Right cardiac atrium (tissue), 5 donors: ENCODE measurements at places on chromosomes 2 and 18.
A peak's percentile ranks its signal among the peaks of the same experiment; 100 is the strongest.

DNA sequence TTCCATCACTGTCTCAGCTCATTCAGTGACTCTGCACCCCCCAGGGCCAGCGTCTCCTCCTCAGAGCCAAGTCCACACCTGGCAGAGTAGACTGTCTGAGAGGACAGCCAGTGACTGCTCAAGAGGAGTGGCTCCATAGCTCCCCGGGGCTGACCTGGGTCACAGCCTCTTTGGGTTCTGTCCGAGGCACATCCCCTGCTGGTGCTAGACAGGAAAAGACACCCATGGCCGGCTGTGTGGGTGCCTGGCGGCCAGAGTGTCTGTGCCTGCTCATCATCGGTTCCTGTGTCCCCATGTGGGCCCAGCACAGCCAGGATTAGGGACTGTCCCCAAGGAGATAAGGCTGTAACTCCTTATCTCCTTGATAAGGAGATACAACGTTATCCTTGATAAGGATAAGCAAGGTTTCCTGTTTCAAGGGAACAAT, 3.5 kb upstream of the CROCC2 start:
- DNase-seq = peak; percentile 13

DNA sequence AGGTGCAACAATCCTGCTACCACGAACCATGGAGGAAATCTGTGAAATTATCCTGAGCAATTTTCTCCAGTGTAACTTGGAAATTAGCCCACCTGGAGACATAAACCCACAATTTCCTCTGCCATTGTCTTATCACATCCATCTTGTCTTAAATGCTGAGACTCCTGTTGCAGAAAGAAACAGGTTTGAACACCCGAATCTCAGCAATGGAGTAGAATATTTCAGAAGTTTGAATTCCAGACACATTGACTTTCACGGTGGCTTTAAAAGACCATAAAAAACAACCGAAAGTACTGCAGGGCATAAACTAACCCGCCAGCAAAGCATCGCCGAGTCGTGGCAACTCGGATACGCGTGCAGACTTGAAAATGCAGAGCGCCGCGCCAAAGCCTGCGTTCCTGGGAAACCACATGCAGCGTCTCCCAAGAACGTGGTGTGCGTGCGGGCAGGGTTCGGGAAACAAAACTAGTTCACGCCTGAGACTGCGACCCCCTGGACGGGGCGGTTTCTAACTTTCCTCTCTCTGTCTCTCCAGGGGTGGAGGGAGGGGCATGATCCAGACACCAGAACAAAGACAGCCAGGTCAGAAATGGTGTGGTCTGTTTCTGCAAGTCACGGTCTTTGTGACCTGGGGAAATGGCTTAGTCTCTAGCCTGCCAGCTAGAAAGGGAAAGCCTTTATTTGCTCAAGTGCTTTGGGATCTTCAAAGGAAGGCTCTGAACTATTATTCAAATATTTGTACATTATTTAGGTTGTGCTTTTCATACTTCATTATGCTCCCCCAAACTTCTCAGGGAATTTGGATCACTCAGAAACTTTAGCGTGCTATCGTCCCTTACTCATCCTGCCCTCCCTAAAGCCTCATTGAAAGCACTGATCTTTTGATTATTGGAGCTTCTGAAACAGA, 26.9 kb upstream of the KCTD1 start:
- DNase-seq = peak; percentile 53

DNA sequence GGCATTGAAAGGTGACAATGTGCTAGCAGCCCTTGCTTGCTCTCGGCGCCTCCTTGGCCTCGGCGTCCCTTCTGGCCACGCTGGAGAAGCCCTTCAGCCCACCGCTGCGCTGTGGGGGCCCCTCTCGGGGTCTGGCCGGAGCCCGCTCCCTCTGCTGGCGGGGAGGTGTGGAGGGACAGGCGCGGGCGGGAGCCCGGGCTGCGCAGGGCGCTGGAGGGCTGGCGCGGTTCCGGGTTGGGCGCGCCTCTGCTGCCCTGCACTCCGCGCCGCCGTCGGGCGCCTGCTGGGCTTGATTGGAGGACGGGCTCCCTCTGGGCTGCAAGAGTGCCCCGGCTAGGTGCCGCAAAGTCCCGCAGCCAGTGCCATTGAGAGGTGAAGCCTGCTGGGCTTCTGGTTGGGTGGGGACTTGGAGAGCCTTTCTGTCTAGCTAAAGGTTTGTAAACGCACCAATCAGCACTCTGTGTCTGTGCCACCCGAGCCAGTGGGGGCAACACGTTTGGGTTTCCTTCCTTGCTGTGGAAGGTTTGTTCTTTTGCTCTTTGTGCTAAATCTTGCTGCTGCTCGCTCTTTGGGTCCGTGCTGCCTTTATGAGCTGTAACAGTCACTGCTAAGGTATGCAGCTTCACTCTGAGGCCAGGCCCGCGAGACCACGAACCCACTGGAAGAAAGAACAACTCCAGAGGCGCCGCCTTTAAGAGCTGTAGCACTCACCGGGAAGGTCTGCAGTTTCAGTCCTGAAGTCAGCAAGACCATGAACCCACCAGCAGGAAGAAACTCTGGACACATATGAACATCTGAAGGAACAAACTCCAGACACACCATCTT, 14.8 kb upstream of the IMP4 start:
- no peak for DNase-seq

DNA sequence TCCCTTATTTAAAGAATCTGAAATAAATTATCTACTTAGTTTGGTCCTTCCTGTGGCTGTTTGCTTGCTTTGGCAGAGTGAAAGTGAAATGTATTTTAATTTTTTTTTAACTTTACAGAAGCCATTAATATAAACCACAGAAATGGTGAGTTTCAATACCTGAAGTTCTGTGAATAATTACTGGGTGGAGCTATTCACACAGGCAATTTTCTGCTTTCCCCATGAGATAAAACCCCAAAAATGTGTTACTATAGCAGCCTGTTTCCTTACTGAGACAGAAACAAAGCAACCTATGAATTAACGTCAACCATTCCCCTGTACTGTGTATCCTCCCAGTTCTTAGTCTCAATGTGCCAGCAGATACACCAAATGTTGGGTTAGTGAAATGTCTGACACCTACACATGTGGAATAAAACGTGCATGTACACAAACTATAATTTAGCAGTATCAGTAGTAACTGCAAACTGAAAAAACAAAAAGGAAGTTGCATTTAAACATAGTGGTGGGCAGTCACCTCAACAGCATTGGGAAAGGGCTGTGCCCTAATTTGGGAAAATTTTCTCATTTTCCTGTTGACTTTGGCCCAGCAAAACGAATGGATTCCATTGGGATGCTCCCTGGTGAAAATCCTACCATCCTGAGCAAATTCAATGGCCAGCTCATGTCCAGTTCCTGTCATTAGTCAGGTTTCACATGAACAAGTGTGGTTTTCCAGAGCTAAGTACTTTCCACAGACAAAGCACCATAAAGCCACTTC, 73.1 kb upstream of the RMDN2 start:
- DNase-seq = no peak

DNA sequence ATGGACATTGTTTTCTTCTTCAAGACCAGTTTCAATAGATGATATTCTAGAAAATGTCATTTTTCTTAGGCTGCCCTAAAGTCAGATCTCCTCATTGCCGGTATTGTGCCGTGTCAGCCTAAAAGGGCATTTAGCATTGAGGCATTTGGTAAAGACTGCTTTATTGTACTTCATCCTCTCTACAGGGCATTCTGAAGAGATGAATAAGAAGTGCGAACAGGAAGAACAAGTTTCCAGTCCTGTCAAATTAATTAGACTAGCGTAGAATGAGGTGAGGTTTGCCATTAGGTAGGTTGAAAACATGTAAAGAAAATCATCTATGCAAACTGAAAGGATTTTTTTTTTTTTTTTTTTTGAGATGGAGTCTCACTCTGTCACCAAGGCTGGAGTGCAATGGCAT, 60.6 kb downstream of the ETAA1 start:
- no peak for DNase-seq

GRCh38 chr2:9697909-9698308, 67.1 kb upstream of the YWHAQ start:
- DNase-seq = no peak

DNA sequence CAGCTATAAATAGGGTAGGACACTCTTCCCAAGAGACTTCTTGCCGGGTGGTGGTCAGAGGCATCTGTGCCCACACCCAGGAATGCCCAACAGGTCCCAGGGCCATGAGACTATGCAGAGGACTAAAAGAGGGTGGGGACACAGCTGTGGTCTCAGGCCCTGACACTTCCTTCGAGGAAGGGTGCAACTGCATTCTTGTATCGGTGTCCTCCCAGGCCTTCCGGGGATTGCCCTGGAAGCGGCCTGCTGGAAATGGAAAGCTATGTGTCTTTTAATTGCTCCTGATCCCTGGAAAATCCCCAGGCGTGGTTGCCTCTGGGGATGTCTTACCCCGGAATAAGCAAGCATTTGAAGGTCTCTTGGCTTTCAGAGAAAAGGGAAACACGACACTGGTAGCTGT, 176.7 kb downstream of the SOX11 start:
- no peak for DNase-seq

- DNase-seq = peak; percentile 47
These were observed 63.8 kb downstream of the PDE11A start for GRCh38 chr2:178008636-178009289.

DNA sequence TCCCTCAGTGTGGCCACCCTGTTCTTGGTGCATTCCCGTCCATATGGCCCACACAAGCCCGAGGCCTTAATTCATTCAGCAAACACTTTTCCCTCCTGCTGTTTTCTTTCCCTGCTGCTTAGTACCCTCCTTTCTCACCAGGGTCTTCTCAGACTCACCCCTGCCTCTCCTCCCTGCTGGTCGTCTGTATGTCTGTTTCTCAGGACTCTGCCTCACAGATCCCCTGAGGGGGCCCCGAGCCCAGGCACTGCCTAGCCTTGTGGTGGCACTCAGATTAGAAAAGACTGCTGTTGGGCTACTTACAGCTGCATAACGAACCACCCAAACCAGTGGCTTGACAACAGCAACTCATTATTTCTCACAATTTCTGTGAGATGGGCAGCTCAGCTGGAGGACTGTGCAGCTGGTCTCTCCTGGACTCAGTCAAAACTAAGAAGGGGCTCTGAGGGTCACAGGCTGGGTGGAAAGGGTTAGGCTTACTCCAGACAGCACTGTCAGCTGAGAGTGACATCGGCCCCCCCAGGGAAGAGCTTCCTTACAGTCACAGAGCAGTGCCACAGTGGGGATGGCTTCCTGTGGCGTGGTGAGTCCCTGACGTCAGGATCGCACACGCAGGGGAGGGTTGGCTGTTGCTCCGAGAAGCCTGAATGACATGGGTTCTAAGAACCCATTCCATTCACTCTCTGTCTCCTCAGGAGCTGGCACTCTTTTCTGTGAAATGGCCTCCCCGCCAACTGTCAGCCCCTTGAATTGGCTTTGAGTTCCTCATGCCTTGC, 139.0 kb downstream of the UXS1 start:
- DNase-seq = no peak

DNA sequence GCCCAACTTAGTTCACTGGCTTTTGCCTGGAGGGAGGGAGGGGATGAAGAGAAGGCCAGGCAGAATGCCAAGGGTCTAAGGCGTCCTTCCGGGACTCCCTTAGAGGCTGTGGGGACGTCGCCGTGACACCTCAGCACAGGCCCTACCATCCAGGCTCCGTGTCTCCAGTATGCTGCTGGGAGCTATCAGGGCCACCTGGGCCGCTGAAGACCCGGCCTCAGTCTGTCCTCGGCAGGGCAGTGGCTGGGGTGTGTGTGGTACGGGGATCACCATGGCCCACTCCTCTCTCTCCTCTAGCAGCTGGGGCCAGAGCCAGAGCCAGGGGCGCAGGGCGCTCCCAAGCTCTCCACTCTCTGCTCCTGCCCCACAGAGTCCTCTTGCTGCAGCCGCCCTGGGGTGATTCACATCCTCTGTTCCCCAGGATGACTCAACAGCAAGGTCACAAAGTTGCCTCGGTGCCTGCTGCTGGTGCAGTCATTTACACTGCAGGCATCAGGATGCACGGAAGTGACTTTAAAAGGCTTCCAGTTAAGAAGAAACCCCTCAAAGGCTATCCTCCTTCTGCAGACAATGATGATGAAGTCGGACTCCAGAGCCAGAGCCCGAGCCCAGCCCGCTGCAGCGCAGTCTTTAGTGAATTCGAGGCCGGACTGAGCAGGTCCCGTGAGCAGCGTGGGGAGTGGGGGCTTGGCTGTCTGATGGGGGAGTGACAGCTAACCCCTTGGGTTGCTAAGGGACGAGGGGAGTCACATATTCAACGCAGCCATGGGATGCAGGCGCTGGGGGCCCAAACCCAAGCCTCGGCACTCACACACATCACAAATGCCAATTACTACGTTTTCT, 31.9 kb downstream of the SNORC start:
- no peak for DNase-seq

DNA sequence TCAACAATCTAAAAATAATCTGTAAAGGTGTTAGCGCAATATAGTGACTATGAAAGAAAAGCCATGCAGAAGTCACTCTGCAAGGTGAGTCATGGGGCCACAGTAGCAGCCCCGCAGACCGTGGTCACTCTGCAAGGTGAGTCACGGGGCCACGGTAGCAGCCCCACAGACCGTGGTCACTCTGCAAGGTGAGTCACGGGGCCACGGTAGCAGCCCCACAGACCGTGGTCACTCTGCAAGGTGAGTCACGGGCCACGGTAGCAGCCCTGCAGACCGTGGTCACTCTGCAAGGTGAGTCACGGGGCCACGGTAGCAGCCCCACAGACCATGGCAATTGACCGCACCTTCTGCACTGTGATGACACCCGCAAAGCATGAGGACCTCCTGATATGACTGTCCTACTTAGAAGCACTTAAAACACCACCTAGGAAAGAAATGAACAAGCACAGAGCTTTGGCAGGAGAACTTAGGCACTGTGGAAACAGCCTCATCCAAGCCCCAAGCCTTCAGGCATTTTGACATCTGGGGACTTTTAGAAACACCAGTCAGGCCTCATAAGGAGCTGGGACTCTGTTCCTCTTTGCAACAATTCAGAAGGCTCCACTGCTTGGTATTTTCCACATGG, 70.1 kb downstream of the LDLRAD4 start:
- no peak for DNase-seq

DNA sequence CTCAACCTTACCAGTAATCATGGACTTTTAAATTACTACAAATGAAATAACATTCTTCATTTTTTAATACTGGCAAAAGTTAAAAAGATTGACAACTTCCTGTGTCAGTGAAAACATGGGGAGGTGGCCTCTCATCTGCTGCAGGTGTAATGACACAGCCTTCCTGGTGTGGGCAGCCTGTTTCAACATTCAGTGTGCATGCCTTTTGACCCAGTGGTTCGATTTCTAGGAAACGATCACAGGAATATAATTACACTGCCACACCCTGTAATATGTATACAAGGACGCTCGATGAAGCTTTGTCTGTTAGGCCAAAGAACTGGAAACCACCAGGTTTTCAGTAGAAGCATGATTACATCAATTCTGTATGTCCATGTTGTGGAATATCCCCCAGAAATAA, 68.7 kb downstream of the MTHFD2 start:
- no peak for DNase-seq
